ENCODE measurements at places on chromosomes 4 and X.

GRCh38 chr4:72375073-72375736 is 193.8 kb downstream of the ADAMTS3 start:
- no peak overlapping the region for H3K27ac ChIP-seq
- H3K4me1 ChIP-seq: no peaks in the 10 kb centered on the region
- no peaks in the 10 kb centered on the region for H3K27me3 ChIP-seq

DNA sequence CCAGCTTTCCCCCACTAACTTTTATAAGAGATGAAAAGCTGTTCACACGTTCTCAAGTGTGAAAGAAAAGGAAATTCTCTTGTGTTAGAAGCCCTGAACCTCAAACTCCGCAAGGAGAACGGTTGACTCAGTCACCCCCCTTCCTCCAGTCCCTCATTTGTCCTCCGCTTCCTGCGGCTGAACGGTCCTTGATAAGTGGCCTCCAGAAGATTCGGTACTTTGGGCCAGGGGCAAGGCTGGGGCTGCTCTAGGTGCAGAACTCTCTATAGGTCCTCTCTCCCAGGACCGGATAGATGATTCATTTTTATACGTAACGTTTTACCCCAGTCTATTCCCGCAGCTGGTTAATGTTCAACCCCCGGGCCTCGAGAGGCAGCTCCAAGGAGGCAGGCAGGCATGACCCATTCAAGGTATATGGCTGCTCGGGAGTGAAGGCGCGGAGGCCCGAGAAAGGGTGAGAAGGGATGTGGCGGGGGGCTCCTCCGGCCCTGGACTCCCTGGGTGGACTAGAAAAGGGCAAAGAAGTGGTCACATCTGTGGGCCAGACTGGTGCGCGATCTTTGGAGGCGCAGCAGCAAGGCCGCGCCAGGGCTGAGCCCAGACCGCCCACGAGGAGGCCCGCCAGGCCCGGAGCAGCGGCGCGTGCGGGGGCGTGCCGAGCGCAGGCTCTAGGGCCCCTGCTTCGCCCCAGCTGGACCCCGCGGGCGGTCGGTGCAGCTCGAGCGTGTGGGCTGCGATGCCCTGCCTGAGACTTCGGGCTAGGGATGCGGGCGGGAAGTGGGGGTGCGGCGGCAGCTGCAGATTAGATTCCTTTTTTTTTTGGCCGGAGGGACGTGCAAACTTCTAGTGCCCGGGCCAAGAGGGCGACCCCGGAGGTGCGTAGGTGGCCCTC is 11.7 kb downstream of the PITX2 start:
- no peak for DNase-seq
- H3K27ac ChIP-seq: no peak overlapping the region
- peaks cover 80% of the 10 kb centered on the region for H3K27me3 ChIP-seq
- peaks cover 21% of the 10 kb centered on the region for H3K4me1 ChIP-seq
- no peak overlapping the region for H3K4me3 ChIP-seq

GRCh38 chr4:173212379-173212778 is 43.8 kb downstream of the GALNT7 start:
- H3K4me3 ChIP-seq: no peak overlapping the region
- peaks cover 4% of the 10 kb centered on the region for H3K4me1 ChIP-seq
- no peak overlapping the region for H3K27ac ChIP-seq
- no peaks in the 10 kb centered on the region for H3K27me3 ChIP-seq
- H3K36me3 ChIP-seq: peaks cover 7% of the 10 kb centered on the region

DNA sequence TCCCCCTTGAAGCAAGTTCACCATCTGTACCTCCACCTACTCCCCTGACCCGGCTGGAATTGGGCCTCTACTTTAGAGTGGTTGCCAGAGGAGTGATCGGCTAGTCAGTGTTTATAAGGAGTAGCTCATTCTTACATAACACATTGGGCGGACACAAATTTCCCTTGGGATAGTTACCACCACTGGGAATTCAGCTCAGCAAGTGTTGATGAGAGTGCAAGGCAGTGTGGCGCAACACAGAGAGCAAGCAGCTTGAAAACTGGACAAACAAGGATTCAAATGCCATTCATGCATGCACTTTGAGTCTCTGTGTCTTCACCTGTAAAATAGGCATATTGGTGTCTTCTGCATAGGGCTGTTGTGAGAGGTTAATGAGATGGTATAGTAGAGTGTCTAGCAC is 92.7 kb downstream of the STK32B start:
- no peak for DNase-seq
- no peaks in the 10 kb centered on the region for H3K27me3 ChIP-seq
- no peaks in the 10 kb centered on the region for H3K4me1 ChIP-seq
- H3K36me3 ChIP-seq: no peaks in the 10 kb centered on the region

- H3K4me1 ChIP-seq: peaks cover 3% of the 10 kb centered on the region
- H3K27me3 ChIP-seq: no peaks in the 10 kb centered on the region
- H3K4me3 ChIP-seq: no peak overlapping the region
These were observed 31.5 kb downstream of the SEC24B start for GRCh38 chr4:109465069-109465468.

DNA sequence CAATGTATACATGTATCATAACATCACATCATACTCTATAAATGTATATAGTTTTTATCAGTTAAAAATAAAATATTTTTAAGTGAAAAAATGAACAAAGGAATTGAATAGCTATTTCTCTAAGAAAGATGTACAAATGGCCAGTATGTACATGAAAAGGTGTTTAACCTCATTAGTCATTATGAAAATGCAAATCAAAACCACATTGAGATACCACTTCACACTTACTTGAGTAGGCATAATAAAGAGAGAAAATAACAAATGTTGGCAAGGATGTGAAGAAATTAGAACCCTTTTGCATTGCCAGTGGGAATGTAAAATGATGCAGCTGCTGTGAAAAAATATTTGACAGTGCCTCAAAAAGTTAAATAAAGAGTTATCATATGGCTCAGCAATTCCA is 95.5 kb downstream of the IRS4 start:
- no peaks in the 10 kb centered on the region for H3K4me1 ChIP-seq
- peaks cover 79% of the 10 kb centered on the region for H3K36me3 ChIP-seq
- H3K27ac ChIP-seq: no peak overlapping the region
- no peak overlapping the region for H3K4me3 ChIP-seq
- no peak for DNase-seq
- H3K27me3 ChIP-seq: no peaks in the 10 kb centered on the region

GRCh38 chrX:110381216-110381615 is 22.6 kb downstream of the RTL9 start:
- peaks cover 7% of the 10 kb centered on the region for H3K27me3 ChIP-seq
- no peak overlapping the region for H3K27ac ChIP-seq
- H3K36me3 ChIP-seq: no peaks in the 10 kb centered on the region
- H3K4me3 ChIP-seq: no peak overlapping the region
- DNase-seq: no peak

GRCh38 chrX:133185119-133185518 is 33.0 kb downstream of the TFDP3 start:
- no peaks in the 10 kb centered on the region for H3K27me3 ChIP-seq
- no peaks in the 10 kb centered on the region for H3K36me3 ChIP-seq
- no peak overlapping the region for H3K27ac ChIP-seq
- no peak for DNase-seq
- H3K4me3 ChIP-seq: no peak overlapping the region

DNA sequence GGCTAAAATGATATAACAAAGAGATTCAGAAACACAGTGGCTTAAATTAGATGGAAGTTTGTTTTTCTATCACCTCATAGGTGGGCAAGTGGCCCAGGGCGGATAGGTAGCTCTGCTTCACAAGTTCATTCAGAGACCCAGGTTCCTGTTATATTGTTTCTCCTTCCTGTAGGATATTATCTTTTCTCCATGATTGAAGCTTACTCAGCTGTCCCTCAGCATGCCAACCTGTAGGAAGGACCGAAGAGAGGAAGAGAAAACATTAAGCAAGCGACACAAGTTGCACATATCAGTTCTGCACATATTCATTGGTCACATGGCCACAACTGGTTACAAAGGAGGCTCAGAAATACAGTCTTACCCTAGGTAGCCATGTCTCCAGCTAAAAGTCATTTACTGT is 6.9 kb downstream of the KLHL5 start:
- no peaks in the 10 kb centered on the region for H3K36me3 ChIP-seq
- DNase-seq: no peak
- H3K4me1 ChIP-seq: no peaks in the 10 kb centered on the region
- no peak overlapping the region for H3K27ac ChIP-seq

DNA sequence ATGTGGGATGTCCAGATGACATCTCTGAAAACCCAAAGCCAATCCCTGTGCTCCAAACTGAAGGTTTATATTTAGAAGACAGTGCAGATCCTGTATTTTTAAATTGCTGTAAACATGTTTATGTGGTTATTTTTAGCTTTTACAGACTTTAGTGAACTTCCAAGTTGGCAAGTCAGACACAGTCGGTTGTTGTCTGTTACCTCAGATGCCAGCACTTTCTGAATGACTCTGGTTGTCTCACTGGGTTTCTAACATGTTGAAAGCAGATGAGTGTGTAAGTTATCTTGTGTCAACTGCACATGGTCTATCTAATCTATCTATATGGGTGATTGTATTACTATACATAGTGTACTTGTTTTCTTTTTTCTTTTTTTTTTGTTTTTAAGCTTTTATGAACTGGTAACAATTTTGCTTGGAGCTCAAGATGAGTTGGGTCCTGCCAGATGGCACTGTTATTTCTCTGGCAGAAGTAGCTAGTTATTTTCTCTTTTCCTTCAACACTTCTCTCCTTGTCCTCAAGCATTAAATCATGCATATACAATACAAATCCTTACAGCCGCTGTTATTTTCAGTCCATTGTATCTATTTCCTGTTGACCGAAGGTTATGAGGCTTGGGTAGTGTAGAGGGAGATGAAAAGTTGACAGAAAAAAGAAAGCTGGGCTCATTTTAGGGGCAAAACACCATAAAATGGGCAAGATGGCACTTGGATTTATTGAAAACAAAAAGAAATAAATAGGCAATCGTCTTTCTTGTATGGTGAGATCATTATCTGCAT is 66.3 kb downstream of the GAB1 start:
- DNase-seq: no peak
- no peak overlapping the region for H3K4me3 ChIP-seq
- H3K36me3 ChIP-seq: peaks cover 5% of the 10 kb centered on the region
- H3K27me3 ChIP-seq: no peaks in the 10 kb centered on the region
- H3K27ac ChIP-seq: no peak overlapping the region

- peaks cover 9% of the 10 kb centered on the region for H3K27me3 ChIP-seq
- no peaks in the 10 kb centered on the region for H3K36me3 ChIP-seq
- peak; percentile 72 for DNase-seq
These were observed 64.3 kb upstream of the WDR17 start for GRCh38 chr4:176001151-176002006.

- DNase-seq: no peak
- H3K27me3 ChIP-seq: no peaks in the 10 kb centered on the region
- no peak overlapping the region for H3K27ac ChIP-seq
- H3K4me1 ChIP-seq: peaks cover 58% of the 10 kb centered on the region
- no peak overlapping the region for H3K4me3 ChIP-seq
These were observed 58.7 kb upstream of the KDR start for GRCh38 chr4:55183926-55184599.

DNA sequence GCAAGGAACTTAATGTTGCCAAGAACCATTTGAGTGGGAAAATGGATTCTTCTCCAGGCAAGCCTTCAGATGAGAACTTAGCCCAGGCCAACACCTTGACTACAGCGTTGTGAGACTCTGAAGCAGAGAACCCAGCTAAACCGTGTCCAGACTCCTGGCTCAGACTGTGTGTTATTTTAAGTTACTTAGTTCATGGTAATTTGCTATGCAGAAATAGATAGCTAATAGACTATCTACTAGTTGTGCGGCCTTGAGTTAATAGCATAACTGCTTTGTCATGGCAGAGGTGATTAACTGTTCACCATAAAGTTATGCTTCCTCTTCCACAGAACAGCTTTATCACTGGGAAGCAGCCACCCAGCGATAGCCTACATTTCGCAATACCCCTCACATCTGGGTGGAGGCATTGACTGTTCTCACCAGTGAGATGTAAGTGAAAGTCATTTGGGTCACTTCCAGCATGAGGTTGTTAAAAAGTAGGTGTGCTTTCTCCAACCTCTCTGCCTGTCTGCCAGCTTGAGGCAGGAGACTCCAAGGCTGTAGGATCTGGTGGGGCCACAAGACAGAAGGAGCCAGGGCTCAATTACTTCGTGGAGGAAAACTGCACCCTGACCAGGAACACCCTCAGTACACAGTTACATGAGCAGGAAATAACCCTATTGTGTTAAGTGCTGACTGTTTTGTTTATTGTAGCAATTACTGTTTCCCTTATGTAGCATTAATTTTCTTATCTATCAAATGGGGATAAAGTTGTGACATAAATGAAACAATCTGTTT is 94.2 kb downstream of the GPAT3 start:
- peaks cover 3% of the 10 kb centered on the region for H3K27me3 ChIP-seq
- H3K4me3 ChIP-seq: no peak overlapping the region
- DNase-seq: no peak
- no peaks in the 10 kb centered on the region for H3K4me1 ChIP-seq

DNA sequence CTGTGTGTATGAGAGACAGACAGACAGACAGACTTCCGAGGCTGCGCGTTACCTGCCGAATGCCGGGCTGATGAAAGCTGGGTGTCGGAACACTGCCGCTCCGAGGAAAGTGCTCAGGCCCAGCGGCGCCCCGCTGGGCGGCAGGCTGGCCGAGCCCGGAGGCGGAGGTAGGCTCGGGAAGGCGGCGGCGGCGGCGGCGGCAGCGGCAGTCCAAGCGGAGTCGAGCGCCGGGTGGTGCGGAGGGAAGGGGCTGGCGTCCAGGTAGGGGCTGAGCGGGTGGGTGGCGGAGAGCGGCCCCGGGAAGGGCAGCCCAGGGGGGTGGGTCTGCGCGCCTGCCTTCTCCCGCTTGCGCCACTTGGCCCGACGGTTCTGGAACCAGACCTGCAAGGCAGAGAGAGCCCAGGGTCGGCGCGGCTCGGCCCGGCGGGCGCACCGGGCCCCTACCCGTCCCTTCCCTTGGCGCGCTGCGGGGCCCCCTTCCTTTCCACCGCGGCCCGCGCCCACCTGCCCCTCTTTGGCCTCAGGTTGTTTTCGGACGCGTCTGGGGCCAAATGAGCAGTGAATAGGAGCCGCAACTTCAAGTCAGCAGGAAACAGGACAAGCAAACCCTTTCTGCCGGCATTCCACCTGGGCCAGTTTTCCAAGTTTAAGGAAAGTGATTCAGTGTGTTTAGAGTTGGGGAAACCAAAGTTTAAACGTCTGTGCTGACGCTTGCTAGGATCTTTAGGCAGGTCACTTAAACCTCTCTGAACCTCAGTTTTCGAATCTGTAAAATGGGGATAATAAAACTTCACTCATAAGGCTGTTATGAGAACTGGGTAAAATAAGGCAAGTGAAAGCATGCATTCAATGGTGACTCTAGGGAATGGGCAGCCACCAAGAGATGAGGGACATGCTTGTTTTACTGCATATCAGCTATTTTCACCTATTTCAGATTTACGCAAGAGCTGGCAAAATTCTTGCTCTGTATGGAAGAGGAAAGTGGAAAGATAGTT is 8.4 kb downstream of the ARX start:
- H3K4me1 ChIP-seq: peaks cover 26% of the 10 kb centered on the region
- peaks cover 96% of the 10 kb centered on the region for H3K27me3 ChIP-seq
- peaks cover 3% of the 10 kb centered on the region for H3K36me3 ChIP-seq
- no peak for DNase-seq
- H3K4me3 ChIP-seq: peak overlapping the region; percentile 47

All from neural crest cell (in vitro differentiated cells).